ENCODE measurements at places on chromosomes 6 and 20.

- no peak for DNase-seq
Observed at GRCh38 chr6:7827142-7827541, 83.4 kb downstream of the TXNDC5 start.

DNA sequence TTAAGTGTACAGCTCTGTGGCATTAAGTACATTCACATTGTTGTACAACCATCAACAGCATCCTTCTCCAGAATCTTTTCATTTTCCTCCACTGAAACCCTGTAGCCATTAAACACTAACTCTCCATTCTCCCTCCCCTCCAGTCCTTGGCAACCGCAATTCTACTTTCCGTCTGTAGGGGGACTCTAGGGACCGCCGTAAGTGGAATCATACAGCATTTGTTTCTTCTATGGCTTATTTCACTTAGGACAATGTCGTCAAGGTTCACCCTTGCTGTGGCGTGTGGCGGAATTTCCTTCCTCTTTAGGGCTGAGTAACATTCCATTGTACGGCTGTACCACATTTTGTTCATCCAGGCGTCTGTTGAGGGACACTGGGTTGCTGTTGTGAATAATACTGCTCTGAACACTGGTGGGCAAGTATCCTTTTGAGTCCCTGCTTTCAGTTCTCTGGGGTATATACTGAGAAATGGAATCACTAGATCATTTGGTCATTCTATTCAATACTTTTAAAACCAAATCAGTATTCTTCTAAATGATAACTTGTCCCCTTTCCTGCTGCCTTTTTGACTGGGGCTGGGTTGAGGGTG lies 50.7 kb downstream of the PPP1R3G start:
- DNase-seq, result peak; percentile 3

DNA sequence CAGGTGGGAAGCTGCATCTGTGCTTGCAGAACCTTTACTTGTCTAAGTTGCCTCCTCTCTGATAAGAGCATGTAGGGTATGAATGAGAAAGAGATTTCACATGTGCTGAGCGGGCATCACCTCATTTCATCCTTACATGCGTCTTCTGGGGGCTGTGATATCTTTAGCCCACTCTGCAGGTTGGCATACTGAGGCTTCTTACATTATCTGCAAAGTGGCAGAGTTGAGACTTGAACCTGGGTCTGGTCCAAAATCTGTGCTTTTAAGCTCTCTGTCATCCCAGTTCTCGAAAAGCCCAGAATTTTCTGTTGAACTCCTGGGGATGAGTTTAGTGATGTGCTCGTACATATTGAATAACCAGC lies 2.0 kb upstream of the SRC start:
- no peak for DNase-seq

- DNase-seq, result no peak
Observed at GRCh38 chr20:20761301-20761700, 48.9 kb upstream of the RALGAPA2 start.

- no peak for DNase-seq
Observed at GRCh38 chr6:31401403-31401802, 2.0 kb upstream of the MICA start.

GRCh38 chr6:131024565-131024964 lies 38.5 kb downstream of the EPB41L2 start:
- no peak for DNase-seq

DNA sequence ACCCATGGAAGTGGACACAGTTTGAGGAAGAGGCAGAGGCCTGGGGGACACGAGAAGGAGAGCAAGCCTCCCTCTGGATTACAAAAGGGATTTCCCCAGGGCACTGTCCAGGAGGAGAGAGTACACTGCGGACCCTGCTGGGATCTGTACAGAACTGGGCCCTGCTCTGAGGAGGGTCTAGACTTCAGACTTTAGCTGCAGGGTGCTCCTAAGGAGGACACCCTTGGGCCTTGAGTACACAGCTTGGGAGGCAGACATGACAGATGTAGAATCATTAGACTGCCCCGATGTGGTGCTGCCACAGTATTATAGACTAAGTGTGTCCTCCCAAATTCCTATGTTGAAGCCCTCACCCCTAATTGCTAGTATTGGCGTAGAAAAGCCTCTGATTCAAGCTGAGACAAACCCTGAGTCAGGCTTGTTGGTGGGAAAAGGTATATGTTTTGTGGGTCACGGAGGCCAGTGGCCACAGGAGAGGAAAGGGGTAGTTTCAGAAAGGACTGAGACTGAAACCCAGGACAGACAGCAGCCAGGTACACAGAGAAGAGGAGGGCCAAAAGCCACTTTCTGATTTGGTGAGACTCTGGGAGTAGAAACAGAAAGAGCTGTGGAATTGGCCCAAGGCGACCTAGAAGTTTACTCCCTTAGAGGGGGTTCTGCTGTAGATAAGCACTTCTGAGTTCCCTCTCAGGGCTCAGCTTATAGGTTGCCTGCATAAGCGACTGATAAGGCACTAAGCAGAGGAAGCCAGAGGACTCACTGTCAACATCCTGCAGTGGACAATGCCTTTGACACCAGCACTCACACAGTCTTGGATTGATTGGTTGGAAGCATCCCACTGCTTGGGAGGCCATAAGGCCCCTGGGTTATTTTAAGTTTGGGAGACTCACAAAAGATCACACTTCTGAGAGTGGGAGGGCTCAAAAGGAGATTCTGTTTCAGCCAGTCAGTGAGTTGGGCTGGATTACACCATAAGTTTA lies 16.5 kb upstream of the SH3BGRL2 start:
- no peak for DNase-seq

- DNase-seq, result no peak
Observed at GRCh38 chr20:7379621-7380220, 560.5 kb downstream of the HAO1 start.

GRCh38 chr6:14333556-14334305 lies 216.2 kb downstream of the CD83 start:
- no peak for DNase-seq

DNA sequence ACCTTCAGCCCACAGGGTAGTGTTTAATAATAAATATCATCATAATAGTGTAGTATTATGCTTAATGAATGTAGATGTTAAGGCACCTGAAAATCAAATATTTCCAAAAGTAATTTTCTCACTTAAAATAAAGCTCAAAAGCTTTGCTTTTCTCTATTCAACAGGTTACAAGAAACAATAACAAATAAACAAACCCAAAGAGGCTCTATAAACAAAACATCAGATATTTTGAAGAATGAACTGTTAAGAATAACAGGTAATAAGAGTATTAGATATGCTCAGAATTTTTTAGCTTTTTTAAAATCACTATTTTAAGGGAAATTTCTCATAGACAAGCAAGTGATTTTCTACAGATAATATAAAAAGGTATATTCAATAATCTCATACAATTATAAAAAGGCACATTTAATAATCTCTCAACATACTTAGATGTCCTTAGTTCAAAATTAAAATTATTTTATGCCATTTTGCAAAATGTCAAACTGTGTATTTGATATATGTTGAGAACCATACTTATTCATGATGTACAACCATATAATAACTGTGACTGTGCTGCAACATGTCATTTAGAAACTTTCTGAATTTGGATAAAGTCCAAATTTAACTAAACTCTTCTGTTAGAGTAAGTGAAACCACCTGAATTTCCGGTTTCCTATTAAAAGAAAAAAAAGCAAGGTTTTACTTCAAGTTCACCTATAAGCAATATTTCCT lies 35.8 kb downstream of the PHIP start:
- DNase-seq, result no peak

DNA sequence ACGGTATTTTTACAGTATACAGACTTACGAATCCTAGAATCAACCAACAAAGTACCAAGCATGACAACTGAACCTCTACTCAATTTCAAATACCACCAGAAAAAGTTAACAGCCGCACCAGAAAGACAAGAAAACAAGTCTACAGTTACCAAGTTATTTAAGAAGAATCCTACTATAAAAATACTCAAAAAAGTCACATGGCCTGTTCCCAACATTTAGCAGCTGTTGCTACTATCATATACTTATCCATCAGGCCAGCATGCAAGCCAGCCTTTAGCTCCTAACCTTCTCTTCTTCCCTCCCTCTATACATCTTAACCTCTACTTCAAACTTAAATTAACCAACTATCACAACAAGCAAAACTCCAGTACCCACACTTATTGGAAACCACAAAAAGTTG lies 1.9 kb downstream of the SYNCRIP start:
- DNase-seq, result no peak

GRCh38 chr6:70175770-70176169 lies 127.1 kb downstream of the COL9A1 start:
- no peak for DNase-seq

DNA sequence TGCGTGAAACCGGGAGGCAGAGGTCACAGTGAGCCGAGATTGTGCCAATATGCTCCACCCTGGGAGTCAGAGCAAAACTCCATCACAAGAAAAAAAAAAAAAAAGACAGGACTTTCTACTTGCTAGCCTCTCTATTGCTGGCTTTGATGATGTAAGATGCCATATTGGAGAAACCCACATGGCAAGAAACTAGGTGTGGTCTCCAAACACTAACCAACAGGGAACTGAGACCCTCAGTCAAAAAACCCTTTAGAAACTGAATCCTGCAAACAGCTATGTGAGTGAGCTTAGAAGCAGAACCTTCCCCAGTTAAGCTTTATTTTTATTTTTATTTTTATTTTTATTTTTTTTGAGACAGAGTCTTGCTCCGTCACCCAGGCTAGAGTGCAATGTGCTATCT lies 18.4 kb upstream of the ZBTB22 start:
- no peak for DNase-seq

GRCh38 chr6:74333406-74333805 lies 637.4 kb downstream of the CD109 start:
- DNase-seq, result no peak

GRCh38 chr6:85470023-85470410 lies 20.1 kb downstream of the NT5E start:
- no peak for DNase-seq

DNA sequence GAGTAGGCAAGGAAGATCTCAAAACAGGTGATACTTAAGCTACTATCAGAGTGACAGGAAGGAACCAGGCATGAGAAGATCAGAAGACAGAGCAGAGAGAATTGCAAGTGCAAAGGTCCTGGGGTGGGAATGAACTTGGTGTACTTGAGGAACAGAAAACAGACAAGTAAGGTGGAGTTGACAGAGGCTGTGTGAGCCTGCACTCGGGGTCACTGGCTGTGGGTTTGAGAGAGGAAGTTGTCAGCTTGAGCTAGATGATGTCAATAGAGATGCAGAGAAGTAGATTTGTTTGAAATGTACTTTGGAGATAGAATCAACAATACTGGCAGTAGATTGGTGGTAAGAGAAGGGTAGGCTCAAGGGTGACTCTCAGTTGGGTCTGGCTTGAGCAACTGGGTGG lies 209.5 kb downstream of the CLIC5 start:
- no peak for DNase-seq

DNA sequence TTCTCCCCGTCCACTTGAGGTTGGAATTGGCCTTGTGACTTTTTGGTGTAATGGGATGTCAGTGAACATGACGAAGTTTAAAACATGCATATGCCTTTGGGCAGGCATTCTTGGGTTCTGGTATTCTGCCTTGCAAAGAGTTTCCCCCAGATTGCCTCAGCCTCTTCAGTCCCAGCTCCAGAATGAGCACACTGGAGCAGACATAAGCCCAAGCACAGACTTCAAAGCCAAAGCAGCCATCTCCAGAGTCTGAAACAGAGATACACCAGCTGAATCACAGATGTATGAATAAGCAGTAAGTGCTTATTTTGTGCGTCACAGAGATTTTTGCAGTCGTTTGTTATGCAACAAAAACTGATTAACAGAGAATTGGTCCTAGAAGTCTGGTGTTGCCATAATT lies 546.0 kb downstream of the FRK start:
- DNase-seq, result no peak

DNA sequence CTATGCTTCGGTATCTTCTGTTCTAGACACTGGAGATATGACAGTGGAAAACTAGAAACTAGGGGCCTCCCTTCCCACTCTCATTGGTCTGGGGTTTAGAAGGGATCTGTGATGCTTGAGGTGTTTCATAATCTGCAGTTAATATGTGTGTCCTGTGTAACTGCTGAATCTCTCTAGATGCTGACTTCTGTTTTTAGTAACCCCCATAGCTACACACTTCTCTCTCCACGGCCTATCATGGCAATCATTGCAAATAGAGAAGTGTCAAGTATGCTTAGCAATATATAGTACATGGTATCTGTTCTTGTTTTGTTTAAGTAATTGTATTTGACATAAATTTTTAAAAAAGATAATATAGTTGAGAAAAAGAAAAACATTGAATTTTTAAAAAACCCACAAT lies 394.6 kb upstream of the MMS22L start:
- no peak for DNase-seq

DNA sequence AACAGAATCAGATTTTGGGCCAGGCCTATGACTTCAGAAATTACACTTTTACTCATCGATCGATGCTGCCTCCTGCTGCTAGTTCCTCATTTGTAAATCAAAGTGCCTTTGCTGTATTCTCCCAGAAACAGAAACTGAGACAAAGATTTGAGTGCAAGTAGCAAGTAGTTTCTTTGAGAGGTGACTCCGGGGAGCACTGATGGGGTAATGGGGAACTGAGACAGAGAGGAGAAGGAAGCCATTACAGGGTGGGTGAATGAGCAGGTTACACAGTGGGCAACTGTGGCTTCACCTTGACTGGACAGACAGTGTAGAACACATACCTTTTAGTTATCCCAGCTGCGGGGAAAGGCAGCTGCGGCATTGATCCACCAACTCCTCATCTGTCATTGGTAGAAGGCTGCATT lies 9.7 kb upstream of the CD40 start:
- DNase-seq, result no peak

GRCh38 chr6:26215585-26216358 lies 128.5 kb downstream of the HFE start:
- no peak for DNase-seq

- DNase-seq, result no peak
Observed at GRCh38 chr6:20352346-20352745, 49.3 kb upstream of the E2F3 start.

- DNase-seq, result no peak
Observed at GRCh38 chr6:74967821-74968220, 238.0 kb downstream of the COL12A1 start.

- no peak for DNase-seq
Observed at GRCh38 chr6:135995545-135995898, 144.0 kb downstream of the PDE7B start.

DNA sequence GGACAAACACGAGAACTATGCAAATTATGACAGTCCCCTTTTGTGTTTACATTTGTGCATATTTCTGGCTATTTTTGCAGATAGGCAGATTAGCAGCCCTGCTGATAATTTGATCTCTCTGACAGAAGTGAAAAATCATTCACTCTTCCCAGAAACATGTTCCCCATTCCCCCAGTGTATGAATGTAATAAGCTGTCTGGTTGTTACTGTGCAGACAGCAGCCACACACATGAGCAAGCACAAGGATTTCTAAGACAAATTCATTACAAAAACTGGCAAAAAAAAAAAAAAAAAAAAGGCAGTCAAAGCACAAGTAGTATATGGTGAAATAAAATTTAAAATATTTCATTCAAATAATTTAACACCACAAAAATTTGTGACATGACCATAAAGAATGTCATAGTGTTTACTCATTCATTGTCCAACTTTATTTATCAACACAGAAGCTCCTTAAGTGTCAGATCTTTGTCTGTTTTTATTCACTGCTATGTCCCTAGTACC lies 95.5 kb upstream of the VGLL2 start:
- no peak for DNase-seq

GRCh38 chr6:66128656-66129055 lies 421.6 kb upstream of the EYS start:
- DNase-seq, result no peak
